Hematopoietic multipotent progenitor cell treated with erythropoietin and hydrocortisone succinate and interleukin-3 and kit ligand, for 17 days (in vitro differentiated cells): ENCODE measurements at places on chromosomes 16 and 17.
A peak's percentile ranks its signal among the peaks of the same experiment; 100 is the strongest.

- no peak for DNase-seq
Observed at GRCh38 chr17:72110231-72110941, 10.4 kb upstream of the SOX9 start.

- DNase-seq = no peak
Observed at GRCh38 chr16:22638393-22639206, 127.9 kb downstream of the NPIPB5 start.

GRCh38 chr17:56499799-56500388 lies 93.6 kb upstream of the NOG start:
- no peak for DNase-seq

GRCh38 chr17:2692781-2693135 lies 18.8 kb downstream of the CLUH start:
- DNase-seq = no peak

- DNase-seq = peak; percentile 25
Observed at GRCh38 chr16:20743591-20743990, 2.0 kb upstream of the THUMPD1 start.

- no peak for DNase-seq
Observed at GRCh38 chr16:51773071-51773890, 622.2 kb upstream of the SALL1 start.

DNA sequence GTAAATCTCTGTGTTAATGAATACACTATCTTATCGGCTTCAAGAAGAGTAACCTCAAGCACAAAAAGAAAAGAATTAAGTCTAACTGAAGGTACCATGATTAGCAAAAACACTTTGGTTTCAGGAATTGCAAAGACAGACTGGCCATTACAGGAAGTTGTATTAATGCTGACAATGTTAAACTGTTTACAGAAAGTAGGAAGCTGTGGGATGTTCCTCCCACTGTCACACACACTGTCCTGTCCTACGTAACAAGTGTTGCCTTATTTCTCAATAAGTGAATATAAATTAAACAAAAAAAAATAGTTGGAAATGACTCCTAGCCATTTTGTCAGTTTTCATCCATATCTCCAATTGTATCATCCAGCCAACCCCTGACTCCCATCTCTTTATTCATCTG lies 8.6 kb downstream of the GNA13 start:
- no peak for DNase-seq

DNA sequence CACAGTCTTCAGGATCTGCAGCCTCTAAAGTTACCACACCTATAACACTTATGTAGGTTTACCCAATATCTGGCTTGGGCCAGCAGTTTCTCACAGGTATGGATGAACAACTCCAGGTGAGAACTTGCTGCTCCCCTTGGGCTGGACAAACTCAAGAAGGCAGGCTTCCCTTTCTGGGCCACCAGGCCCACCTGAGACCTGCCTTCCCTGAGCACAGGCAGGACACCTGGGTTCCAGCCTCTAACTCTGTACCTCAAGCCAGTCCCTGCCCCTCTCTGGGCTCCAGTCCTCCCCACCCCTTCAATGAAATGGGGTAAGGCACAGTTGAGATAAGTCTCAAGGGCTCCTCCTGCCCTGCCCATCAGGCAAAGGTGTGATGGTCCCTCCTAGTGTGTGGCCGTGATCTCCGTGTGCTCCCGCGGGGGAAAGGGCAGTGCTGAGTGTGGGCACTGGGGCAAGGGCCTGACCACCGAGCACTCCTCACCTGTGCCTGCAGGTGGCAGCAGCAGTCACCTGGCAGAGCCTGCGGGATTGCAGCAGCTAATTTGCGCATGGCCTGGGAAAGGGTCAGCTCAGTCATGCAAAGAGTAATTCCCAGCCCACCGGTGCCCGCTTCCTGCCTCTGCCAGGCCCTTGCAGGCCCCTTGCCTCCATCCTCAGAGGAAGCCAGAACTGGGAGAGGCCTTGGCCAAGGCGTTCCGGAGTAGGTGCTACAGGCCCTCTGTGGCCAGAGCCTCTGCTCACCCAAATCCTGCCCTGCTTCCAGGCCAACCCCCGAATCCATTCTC lies 28.2 kb upstream of the ADGRG1 start:
- DNase-seq = peak; percentile 23

DNA sequence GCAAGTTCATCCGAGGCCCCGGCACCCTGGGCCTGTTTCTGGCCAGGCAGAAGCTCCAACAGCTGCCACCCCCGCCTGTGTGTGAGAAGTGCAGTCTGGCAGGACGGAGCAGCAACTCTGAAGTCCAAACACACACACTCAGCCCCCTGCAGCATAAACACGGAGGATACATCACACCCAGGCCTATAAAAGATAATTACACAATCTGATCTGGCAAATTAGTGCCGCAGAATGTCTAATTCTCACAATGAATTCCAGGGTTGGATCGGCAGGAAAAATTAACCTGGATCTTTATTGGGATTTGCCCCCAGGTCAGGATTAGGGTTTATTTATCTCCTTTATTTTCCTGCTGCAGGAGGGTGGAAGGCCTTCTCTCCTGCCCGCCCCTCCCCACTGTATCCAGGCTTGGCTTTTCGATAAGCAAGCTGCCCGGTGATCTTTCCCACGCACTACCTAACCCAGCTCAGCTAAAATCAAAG lies 311.4 kb downstream of the SOX9 start:
- DNase-seq = no peak

DNA sequence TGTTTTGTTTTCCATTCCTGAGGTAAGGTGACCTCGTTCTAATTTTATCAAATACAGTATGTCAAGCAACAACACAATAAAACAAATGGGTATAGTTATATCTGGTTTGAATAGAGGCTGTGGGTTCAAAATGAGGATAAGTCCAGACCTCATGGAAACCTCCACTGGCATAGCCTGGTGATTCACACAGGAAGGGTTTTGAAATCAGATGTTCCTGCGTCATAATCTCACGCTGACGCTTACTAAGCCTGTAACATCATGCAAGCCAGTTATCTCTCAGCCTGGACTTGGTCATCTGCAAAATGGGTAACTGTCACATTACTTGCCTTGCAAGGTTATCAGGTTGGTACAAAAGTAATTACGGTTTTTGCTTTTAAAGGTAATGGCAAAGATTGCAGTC lies 1056.3 kb upstream of the EEF2KMT start:
- no peak for DNase-seq

- no peak for DNase-seq
Observed at GRCh38 chr16:87953308-87954215, 2.3 kb downstream of the BANP start.

GRCh38 chr16:55557186-55557585 lies 9.3 kb upstream of the CAPNS2 start:
- no peak for DNase-seq

DNA sequence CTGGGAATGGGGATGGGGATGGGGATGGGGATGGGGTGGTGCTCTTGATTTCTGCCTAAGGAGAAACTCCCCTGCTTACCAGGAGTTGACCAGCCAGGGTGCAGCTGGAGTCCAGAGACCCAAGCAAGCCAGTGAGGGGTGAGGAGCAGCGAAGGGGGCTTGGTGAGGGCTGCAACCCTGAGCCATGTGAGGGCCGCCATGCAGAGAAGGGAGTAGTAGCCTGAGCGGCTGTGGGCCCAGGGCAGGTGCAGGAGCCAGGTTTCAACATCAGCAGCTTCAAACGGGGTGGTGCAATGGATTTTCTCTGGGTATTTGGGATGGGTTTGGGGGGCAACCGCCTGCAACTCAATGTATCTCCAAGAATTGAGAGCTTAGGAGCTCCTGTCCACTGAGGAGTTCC lies 35.2 kb downstream of the COX4I1 start:
- DNase-seq = no peak

DNA sequence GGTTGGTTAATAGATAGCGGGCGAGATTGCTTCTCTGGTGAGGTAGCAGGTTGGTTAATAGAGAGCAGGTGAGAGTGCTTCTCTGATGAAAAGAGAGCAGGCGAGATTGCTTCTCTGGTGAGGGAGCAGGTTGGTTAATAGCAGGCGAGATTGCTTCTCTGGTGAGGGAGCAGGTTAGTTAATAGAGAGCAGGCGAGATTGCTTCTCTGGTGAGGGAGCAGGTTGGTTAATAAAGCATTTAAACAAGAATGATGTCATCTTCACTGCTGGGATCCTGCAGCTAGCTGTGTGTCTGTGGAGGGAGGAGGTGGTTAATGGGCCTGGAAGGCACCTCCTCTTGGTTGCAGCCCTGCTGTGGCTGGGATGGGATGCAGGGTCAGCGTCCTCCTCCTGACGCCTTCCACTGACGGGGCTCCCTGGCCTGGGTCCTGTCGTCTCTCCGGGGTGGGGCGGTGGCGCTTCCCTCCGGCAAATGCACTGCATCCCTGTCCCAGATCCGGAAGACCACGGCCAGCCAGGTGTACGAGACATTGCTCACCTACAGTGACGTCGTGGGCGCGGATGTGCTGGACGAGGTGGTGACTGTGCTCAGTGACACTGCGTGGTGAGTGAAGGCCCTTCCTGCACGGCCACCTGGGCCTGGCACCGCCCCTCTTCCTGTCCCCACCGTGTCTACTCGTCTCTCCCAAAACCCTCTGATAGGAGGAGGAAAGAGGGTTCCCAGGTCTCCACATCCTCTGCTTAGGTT lies 99.2 kb upstream of the ZNF750 start:
- DNase-seq = no peak

DNA sequence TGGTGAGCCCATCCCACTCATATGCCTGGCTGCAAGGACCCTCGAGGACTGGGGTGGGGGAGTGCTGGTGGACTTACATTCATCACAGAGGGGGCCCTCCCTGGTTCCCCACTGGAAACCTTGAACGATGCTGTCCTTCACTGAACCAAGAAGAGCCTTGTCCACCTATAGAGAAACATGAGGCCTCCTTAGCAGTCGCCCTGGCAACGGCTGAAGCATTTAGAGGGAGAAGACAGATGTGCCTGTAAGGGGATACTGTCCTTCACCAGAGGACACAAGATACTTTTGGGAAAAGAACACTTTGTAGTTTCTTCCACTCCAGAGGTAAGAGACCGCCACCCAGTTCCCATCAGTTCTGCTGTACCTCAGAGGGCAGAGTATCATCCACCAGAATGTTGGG lies 6.5 kb downstream of the HIGD1B start:
- DNase-seq = no peak

DNA sequence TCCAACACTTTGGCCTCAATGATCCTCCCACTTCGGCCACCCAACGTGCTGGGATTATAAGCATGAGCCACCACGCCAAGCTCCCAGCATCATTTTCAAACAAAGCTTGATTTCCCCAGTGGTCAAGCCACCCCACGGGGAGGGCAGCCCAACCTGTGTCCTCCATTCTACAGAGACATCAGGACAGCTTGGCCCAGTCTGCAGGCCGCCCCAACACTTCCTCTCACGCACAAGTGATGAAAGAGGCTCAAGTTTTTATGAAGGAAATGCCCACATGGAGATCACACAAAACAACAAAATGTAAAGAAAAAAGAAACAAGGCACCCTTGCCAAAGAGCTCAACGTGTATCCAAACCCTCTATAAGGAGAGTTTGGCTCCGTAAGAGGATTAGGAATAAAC lies 112.4 kb downstream of the XYLT1 start:
- no peak for DNase-seq

DNA sequence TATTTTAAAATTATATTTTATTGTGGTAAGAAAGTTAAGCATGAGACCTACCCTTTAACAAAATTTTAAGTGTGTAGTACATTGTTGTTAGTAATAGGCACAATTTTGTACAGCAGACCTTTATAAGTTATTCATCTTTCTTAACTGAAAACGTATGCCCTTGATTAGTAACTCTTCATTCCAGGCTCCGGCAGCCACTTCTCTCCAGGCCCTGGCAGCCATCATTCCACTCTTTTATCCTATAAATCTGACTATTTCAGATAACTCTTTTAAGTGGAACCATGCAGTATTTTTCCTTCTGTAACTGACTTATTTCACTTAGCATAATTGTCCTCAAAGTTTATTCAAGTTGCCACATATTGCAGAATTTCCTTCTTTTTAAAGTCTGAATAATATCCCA lies 348.2 kb downstream of the CDH11 start:
- DNase-seq = no peak

GRCh38 chr16:80142281-80142680 lies 398.5 kb upstream of the DYNLRB2 start:
- DNase-seq = no peak

GRCh38 chr17:17635126-17635525 lies 43.6 kb upstream of the PEMT start:
- DNase-seq = no peak

GRCh38 chr16:58418601-58419000 lies 26.3 kb downstream of the GINS3 start:
- peak; percentile 37 for DNase-seq

- peak; percentile 77 for DNase-seq
Observed at GRCh38 chr17:36534840-36535668, at the start of the genes MYO19 and PIGW. Gene MYO19, minus strand, starts transcription at chr17:36534868. Its CDS starts 2,330 bp downstream, at chr17:36532538. Gene PIGW, plus strand, starts transcription at chr17:36534987. Its CDS starts 2,115 bp downstream, at chr17:36537102.

DNA sequence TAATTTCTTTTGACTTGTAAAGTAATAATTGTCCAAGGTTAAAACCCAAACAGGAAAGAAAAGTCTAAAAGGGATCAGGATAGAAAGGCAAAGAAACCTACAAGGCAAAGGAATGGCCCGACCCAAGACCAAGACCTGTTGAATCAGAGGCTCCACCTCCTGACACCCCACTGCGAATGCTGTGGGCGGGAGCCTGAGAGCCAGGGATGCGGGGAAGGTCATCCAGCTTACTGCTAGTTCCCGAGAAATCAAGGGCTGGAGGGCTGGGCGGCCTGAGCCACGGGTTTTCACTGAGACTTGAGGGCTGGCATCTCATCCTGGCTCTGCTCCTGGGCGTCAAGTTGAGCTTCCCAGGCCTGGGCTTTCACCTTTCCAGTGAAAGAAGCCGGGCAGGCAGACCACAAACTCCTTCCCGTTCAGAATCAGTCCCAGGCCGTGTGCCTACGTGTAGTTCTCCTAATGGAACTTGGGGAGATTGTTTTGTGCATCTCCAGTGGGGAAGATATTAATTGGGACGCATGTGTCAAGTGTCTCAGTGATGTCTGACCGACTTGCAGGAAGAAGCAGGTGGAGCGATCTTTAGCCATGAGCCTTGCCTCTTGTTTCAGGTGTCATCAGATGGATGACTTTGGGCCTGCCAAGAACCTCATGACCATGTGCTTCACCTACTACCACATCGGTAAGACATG lies 36.9 kb downstream of the CIBAR2 start:
- no peak for DNase-seq

GRCh38 chr17:40417609-40418427 lies at the start of gene TOP2A:
Gene TOP2A, minus strand, starts transcription at chr17:40417896. Its CDS starts 105 bp downstream, at chr17:40417791.
- peak; percentile 100 for DNase-seq

DNA sequence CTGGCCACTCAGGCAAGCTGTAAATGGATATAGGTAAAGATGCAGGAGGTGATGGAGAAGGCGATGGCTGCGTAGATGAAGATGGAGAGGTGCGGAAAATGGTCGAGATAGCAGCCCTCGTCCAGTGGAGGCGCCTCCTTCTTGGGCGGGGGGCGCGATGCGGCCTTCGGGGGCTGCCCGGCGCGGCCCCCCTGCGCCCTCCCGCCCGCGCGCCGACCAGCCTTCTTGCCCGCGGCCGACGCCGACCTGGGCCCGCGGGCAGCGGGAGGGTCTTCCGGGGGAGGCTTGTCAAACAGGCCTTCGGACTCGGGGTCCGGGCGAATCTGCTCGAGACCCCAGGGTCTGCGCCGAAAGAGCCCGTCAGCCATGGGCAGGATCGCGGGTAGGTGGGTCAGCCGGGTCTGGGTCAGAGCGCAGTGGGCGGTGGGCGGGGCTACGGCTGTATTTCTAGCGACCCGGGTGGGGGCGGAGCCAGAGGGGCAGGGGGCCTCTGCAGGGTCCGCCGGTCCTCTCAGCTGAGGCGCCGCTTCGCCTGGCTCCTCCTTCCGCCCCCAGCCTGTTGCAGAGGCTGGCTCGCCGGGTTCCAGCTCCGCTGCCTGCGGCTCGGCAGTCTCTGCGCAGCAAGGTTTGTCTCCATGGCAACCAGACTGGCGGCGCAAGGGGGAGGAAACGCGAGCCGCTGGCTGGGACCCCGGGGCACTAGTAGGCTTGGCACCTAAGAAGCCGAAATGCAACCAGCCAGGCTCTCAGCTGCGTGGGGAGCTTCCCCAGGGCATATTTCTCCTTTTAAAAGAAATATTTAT lies 14.4 kb downstream of the MIS12 start:
- no peak for DNase-seq

GRCh38 chr17:38912221-38912813 lies 13.1 kb upstream of the LASP1NB start:
- no peak for DNase-seq
